H1 (cell line): ENCODE measurements at places on chromosomes 2 and 18. TPM values are rescaled to one million over a fixed set of nuclear protein-coding genes. Genes with fewer than 3 reads are reported as not detected.

The MERTK gene
- 5.8 and 6.5 TPM in 2 replicates for polyA plus RNA-seq

The PFN4 gene
- polyA plus RNA-seq, result not detected in 2 replicates

The LTBP1 gene
- polyA plus RNA-seq, result 14.0 and 15.4 TPM in 2 replicates

The DQX1 gene
- polyA plus RNA-seq, result 1.1 TPM in 2 replicates

The SFT2D3 gene
- polyA plus RNA-seq, result 7.3 and 10.3 TPM in 2 replicates

The CGREF1 gene
- 2.5 and 3.7 TPM in 2 replicates for polyA plus RNA-seq

The IL1RL1 gene
- not detected in 2 replicates for polyA plus RNA-seq

The ARHGAP25 gene
- 1.00 and 2.4 TPM in 2 replicates for polyA plus RNA-seq

The MBP gene
- polyA plus RNA-seq, result 6.8 and 7.7 TPM in 2 replicates

The CRYGC gene
- polyA plus RNA-seq, result not detected in 2 replicates

The DNAJC5G gene
- 0.75 and 0.83 TPM in 2 replicates for polyA plus RNA-seq

The EFR3B gene
- polyA plus RNA-seq, result 3.4 and 4.9 TPM in 2 replicates

The COL4A3 gene
- 0.12 and 0.28 TPM in 2 replicates for polyA plus RNA-seq

The LHCGR gene
- polyA plus RNA-seq, result 0.19 and 0.30 TPM in 2 replicates

The CD8A gene
- 0.14 and 0.20 TPM in 2 replicates for polyA plus RNA-seq

The LIMS1 gene
- 23.6 and 24.1 TPM in 2 replicates for polyA plus RNA-seq

The ATOH8 gene
- 0.53 and 0.74 TPM in 2 replicates for polyA plus RNA-seq

The TUBA4A gene
- polyA plus RNA-seq, result 172 and 174 TPM in 2 replicates

The ADD2 gene
- 58.5 and 96.4 TPM in 2 replicates for polyA plus RNA-seq

The IL37 gene
- 0.14 and 0.18 TPM in 2 replicates for polyA plus RNA-seq

The OXER1 gene
- polyA plus RNA-seq, result 2.9 and 3.7 TPM in 2 replicates

The D2HGDH gene
- 3.4 and 9.8 TPM in 2 replicates for polyA plus RNA-seq

The AQP12B gene
- polyA plus RNA-seq, result not detected in 2 replicates

The LYG1 gene
- polyA plus RNA-seq, result 0.60 and 0.68 TPM in 2 replicates

The ANKRD44 gene
- polyA plus RNA-seq, result 1.2 and 1.4 TPM in 2 replicates

The KATNAL2 gene
- polyA plus RNA-seq, result 9.7 and 10.0 TPM in 2 replicates

The NBAS gene
- polyA plus RNA-seq, result 16.4 and 19.6 TPM in 2 replicates

The NAT8 gene
- polyA plus RNA-seq, result not detected in 2 replicates

The LINC00305 gene
- not detected in 2 replicates for polyA plus RNA-seq

The STPG4 gene
- polyA plus RNA-seq, result not detected in 2 replicates

The UGT1A1 gene
- polyA plus RNA-seq, result not detected in 2 replicates

The NMUR1 gene
- polyA plus RNA-seq, result 1.5 and 2.0 TPM in 2 replicates

The PCARE gene
- not detected in 2 replicates for polyA plus RNA-seq

The RUFY4 gene
- polyA plus RNA-seq, result 0.38 and 0.66 TPM in 2 replicates

The TRIB2 gene
- polyA plus RNA-seq, result 40.8 and 55.1 TPM in 2 replicates

The MC2R gene
- not detected in 2 replicates for polyA plus RNA-seq
